ENCODE measurements at places on chromosomes 12 and 14.

DNA sequence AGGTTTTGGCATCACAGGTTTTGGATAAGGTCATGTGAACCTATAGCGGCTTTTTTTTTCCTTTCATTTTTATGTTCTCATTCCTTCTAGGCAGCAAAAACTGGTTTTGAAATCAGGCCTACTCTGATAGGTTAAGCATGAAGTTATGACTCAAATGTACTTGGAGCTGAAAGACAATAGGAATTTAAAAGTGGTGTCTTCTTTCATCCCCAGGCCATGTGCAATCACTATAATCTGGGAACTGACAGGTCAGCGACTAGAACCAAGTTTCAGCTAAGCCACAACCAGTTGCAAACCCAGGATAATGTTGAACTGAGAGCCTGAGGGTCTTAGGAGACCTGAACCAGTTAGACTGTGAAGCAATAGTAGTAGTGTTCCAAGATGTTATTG, 74.3 kb downstream of the ANO6 start:
- DNase-seq = no peak

GRCh38 chr14:81295958-81296923, 75.5 kb upstream of the GTF2A1 start:
- no peak for DNase-seq

GRCh38 chr12:103673487-103673886, 86.4 kb downstream of the STAB2 start:
- no peak for DNase-seq

- DNase-seq = no peak
Measured at GRCh38 chr14:90105756-90106155, 44.0 kb downstream of the KCNK13 start.

Data from stimulated activated CD8-positive, alpha-beta memory T cell treated with anti-CD3 and anti-CD28 coated beads, Interleukin-7, amount 100 ng/mL, for 4 hours (primary cell).